K562 (cell line): ENCODE measurements at places on chromosomes 5 and 9.

- H3K36me3 ChIP-seq, result no peaks in the 10 kb centered on the region
- H3K4me1 ChIP-seq, result no peaks in the 10 kb centered on the region; the same call in 2 of the 3 replicates
- no peaks in the 10 kb centered on the region for H3K27me3 ChIP-seq
- DNase-seq, result no peak
- H3K4me3 ChIP-seq, result no peak overlapping the region
These were observed 79.2 kb downstream of the SV2C start for GRCh38 chr5:76162335-76162734.

DNA sequence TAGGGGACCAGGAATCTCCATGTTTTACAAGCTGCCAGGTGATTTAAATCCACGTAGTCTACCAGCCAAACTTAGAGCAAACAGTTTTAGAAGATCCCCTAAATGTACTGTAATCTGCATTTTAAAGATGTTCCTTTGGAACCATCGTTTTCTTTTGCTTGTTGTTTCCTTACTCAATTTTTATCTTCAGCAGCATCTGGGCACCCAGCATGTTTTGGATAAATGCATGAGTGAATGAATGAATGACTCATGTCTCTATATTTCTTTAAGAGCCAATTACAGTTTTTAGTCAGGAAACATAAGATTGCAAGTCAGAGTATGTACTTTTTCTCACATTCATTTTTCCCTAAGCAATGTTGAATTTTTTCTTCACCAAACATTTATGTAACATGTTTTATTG is 123.0 kb downstream of the HACD4 start:
- DNase-seq, result no peak
- no peak overlapping the region for H3K4me3 ChIP-seq
- no peak overlapping the region for H3K27ac ChIP-seq
- no peaks in the 10 kb centered on the region for H3K27me3 ChIP-seq
- H3K4me1 ChIP-seq, result no peaks in the 10 kb centered on the region

DNA sequence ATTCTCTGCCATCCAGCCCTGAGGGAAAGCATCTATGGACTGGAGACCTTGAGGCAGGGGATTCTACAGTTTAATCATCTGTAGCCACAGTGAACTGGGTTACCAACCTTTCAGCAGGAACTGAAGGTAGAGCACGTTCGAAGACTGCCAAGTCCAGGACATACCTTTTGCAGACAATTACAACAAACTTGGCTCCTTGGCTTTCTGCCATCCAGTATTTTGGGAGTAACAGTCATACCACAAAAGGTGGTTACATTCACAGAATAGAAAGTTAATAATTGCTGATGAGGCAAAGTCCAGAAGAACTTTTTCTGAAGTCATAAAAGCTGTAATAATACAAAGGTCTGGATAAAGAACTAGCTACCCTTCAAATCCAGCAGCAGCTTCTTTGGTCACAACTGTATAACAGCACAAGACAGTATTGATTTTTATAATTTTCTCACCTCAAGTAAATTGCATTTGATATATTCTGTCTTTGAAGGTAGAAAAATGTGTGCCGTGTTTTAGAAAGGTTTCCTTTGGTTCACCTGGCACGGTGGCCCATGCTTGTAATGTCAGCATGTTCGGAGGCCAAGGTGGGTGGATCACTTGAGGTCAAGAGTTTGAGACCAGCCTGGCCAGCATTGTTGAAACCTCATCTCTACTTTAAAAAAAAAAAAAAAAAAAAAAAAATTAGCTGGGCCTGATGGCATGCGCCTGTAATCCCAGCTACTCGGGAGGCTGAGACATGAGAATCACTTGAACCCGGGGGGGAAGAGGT is 236.6 kb downstream of the NR3C1 start:
- no peak overlapping the region for H3K27ac ChIP-seq
- H3K27me3 ChIP-seq, result no peaks in the 10 kb centered on the region
- no peak for DNase-seq
- no peak overlapping the region for H3K4me3 ChIP-seq
- no peaks in the 10 kb centered on the region for H3K4me1 ChIP-seq

- DNase-seq, result no peak
- H3K4me3 ChIP-seq, result no peak overlapping the region
- H3K27me3 ChIP-seq, result no peaks in the 10 kb centered on the region
- no peaks in the 10 kb centered on the region for H3K4me1 ChIP-seq
- no peaks in the 10 kb centered on the region for H3K36me3 ChIP-seq
- H3K27ac ChIP-seq, result no peak overlapping the region
These were observed 155.7 kb upstream of the FBN2 start for GRCh38 chr5:128693764-128694163.

- no peaks in the 10 kb centered on the region for H3K36me3 ChIP-seq
- H3K27ac ChIP-seq, result no peak overlapping the region
- no peak for DNase-seq
These were observed 105.0 kb upstream of the PRSS3 start for GRCh38 chr9:33690143-33690933.

DNA sequence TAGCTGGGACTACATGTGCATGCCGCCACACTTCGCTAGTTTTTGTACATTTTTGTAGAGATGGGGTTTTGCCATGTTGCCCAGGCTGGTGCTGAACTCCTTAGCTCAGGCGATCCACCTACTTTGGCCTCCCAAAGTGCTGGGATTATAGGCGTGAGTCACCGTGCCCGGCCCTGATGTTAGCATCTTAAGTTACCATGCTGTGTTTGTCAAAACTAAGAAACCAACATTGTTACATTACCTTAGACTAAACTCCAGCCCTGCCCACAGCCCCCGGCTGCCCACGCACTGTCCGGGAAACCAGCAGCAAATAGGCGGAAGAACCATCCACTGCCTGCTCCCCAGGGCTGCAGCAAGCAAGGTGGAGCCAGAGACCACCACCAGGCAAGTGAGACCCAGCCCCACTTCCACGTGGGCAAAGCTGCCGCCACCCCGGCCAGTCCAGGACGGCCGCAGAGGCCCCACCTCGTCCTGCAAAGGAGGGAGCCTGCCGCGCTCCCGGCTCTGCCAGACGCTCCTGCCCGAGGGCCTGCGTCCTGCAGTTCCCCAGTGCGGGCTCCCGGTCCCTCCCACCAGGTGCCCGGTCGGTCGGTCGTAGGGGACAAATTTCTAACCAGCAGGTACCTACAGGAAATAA is 35.7 kb upstream of the TXN start:
- no peaks in the 10 kb centered on the region for H3K36me3 ChIP-seq
- H3K4me3 ChIP-seq, result no peak overlapping the region

GRCh38 chr9:132670457-132671391 is at the start of gene GTF3C4:
TSS of gene GTF3C4 (plus strand) at chr9:132670464. CDS start at chr9:132670599, 135 bp downstream.
- peak within 1 kb of the TSS; percentile 99 for H3K27ac ChIP-seq
- DNase-seq, result peak; percentile 87
- H3K36me3 ChIP-seq, result peaks cover 51% of the 10 kb centered on the region

GRCh38 chr5:10578293-10578665 is 14.4 kb downstream of the ANKRD33B start:
- H3K4me1 ChIP-seq, result peaks cover 10% of the 10 kb centered on the region
- H3K27me3 ChIP-seq, result no peaks in the 10 kb centered on the region
- DNase-seq, result no peak
- no peaks in the 10 kb centered on the region for H3K36me3 ChIP-seq
- no peak overlapping the region for H3K4me3 ChIP-seq

GRCh38 chr5:120096413-120096812 is 367.7 kb upstream of the PRR16 start:
- no peaks in the 10 kb centered on the region for H3K36me3 ChIP-seq
- no peak for DNase-seq
- H3K27ac ChIP-seq, result no peak overlapping the region
- H3K4me1 ChIP-seq, result no peaks in the 10 kb centered on the region
- no peak overlapping the region for H3K4me3 ChIP-seq
